ENCODE measurements at places on chromosomes 6 and 20.

- DNase-seq, result no peak
These were observed 245.9 kb downstream of the DLL1 start for GRCh38 chr6:170044836-170045562.

DNA sequence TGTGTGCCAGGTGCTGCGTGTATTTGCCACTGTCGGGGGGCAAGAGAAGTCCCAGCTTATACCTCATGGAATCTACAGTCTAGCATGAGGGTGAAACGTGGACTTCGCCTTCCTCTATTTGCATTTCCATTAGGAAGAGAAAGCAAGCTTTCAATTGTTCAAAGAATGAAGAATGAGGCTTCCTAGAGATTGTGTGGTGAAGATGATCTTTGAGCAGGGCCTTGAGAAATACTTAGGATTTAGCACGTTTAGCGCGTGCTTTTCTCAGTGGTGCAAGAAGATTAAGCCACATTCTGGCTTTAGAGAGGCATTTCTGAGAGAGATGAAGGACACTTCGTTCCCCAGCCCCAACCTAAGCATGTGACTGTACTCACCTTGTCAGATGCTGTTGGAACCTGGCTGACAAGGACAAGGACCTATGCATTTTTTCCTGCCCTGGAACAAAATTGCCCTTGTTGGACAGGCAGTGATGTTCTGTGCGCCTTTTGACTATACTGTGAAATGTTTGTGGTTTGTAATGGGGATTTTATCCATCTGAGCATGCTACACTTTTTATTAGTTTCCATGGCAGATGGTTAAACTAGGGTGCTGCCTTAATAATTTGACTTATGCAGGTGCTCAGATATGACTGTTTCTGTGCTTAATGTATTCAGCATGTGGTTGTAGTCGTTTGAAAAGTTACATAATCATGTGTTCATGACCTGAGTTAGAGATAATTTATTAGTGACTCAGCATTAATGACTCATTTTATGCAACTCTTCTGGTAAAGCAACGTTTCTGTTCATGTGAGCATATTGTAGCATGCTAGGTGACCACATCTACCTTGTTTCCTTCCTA is 10.7 kb downstream of the TULP4 start:
- no peak for DNase-seq

DNA sequence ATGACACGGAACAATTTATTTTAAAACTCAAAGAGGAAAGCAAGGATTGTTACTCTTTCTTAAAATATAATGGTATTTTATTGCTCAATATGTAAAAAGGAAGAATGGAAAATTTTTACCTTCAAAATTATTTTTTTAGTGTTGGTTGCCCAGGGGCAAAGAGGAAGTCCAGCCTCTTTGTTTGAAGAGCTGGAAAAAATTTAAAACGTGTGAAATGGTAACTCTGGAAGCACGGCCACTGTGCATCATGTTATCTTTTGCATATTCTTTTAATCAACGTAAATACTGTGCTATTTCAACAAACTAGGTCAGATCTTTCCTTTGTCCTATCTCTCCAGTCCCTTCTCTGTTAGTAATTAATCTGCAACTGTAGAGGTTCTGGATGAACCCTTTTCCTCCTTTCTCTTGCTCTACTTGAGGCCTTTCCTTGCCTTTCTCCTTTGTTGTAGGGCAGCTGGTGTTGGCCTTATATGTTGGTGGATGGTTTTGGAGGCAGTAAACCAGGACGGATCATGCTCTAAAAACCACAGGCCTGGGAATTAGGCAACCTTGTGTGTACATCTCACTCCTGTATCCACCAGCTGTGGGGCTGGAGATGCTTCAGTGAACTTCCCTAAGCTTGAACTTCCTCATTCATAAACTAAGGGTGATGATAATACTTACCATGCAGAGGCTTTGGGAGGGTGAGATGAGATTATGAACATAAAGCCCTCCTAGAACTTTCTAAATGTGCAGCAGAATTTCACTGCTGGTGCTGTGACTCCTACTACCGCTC is 143.3 kb downstream of the PRL start:
- DNase-seq, result no peak

DNA sequence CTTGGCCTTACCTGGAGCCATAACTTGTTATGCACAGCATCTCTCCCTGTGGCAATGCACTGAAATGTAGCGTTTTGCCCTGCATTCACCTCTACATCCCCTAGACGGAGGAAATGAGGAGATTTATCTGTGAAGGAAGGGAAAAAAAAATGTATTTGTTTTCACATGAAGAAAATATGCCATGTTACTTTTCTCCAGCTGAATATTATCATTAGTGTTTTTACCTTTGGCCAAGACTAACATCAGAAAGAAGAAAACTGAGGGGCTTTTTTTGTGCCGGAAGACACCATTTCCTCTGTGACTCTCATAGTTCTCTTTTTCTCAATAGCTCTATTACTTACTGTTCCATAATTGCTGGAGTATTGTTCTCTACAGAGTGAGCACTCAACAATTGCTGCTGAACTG is 280.4 kb downstream of the PTPRK start:
- DNase-seq, result no peak

- DNase-seq, result no peak
These were observed 35.7 kb downstream of the OGFRL1 start for GRCh38 chr6:71324194-71324785.

- DNase-seq, result no peak
These were observed 21.1 kb downstream of the PDRG1 start for GRCh38 chr20:31930779-31931178.

DNA sequence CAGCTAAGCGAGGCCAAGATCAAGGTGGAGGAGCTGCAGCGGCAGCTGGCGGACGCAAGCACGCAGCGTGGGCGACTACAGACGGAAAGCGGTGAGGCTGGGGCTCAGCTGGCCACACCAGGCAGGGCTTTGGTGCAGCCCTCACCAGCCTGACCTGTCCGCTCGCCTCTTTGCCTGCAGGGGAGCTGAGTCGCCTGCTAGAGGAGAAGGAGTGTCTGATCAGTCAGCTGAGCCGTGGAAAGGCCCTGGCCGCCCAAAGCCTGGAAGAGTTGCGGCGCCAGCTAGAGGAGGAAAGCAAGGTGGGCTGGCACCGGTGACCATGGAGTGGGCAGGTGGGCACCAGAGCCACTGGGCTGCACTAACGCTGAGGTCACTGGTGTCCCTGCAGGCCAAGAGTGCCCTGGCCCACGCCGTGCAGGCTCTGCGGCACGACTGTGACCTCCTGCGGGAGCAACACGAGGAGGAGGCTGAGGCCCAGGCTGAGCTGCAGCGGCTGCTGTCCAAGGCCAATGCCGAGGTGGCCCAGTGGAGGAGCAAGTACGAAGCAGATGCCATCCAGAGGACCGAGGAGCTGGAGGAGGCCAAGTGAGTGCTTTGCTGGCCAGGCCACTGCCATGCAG is 42.8 kb downstream of the MYH7B start:
- DNase-seq, result no peak

DNA sequence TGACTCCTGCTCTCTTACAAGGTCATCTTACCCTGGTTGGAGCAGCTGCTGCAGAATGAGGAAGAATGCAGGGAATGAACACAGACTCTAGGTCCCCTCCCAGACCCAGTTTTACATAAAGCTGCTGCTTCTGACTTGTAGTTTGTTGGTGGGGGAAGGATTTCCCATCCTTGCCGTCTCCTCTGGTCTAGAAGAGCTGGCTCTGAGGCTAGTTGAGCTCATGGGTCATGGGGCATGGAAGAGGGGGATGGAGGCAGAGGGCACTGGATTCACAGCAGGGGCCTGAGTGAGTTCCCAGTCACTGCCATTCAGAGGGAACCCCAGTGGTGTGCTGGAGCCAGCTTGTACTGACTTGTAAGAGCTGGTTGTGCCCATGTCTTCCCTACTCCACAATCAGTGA is 9.2 kb upstream of the GUCA1A start:
- DNase-seq, result no peak
